ENCODE measurements at places on chromosomes 11 and 22.

DNA sequence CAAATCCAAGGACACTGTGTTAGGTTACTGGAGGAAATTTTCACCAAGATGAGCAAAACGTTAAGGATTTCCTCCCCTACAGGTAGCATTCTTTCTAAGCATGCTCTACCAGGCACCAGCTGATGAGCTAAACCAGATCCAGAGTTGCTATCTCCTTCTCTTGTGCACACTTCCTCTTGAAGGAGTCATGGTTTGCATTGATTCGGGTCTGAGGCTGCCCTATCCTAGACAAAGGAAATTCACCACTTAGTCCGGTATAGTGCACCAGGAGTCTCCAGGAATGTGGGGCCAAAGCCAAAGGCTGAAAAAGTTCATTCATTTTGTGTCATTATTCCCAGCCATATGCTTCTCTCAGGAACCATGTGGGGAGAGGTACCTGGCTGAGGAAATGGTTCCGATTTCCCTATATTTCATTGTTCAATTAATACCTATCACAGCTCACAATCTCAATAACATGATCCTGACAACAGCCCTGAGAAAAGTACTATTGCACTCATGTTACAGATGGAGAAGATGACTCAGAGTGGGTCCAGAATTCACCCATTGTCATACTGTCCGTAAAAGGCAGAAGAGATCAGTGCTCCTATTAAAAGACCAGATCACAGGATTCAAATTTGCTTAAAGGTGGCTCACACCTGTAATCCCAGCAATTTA lies 39.1 kb downstream of the SLC35F2 start:
- DNase-seq = no peak

DNA sequence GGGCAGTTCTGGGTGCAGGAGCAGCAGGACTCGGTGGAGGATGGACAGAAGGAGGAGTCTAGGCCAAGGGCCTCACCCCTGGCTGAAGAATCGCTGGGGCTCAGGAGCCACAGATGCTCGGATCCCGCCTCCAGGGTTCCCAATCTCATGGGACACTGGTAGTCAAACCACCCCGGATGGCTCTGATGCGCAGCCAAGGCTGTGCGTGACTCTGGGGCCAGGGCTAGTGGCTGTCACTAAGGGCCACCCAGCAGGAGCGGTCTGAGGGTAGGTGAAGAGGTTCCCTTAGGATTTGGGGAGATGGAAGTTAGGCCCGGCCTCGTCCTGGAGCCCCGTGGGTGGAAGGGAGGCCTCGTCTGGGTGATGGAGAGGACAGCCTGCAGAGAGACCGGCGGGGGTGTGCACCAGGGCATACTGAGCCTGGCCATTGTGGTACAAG lies 300.6 kb downstream of the TBC1D22A start:
- no peak for DNase-seq

DNA sequence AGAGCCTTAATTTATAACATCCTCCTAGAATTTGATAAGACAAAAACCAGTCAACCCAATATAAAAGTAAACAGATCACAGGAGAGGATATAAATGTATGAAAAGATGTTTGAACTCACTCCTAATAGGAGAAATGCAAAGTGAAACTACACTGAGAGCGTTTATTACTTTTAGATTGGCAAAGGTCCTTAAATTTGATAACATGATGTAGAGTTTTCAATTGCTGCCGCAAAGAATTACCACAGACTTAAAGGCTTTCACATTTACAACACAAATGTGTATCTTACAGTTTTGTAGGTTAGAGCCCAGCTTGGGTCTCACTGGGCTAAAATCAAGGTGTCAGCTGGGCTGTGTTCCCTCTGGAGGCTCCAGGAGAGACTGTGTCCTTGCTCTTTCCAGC lies 9.1 kb upstream of the POU2AF2 start:
- DNase-seq = no peak

GRCh38 chr11:73981051-73981805 lies 1.4 kb downstream of the UCP2 start:
- no peak for DNase-seq

GRCh38 chr22:50270666-50271394 lies 650 bp upstream of the MAPK11 start:
- DNase-seq = peak; percentile 40

DNA sequence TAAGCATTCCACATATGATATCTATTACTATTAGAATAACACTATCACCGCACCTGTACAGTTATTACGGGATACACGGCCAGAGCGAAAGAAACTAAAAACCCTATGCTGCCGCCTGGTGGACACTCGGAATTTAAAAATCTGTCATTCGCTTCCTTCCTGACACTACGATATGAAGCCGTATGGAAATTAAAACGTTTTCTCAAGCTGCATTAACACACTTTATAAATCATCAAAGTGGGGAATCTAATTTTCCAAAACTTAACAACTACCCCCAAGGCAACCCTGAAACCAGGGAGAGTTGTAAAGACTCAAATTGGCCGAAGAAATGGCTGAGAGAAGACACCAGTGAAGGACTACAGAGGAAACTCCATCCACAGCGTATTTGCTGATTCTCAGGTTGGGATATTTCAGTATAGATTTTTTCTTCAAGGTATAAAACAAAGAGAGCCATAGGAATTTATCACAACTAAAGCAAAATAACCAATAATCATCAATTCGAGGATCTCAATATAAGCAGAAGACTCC lies 1.4 kb downstream of the CCDC73 start:
- DNase-seq = peak; percentile 39

DNA sequence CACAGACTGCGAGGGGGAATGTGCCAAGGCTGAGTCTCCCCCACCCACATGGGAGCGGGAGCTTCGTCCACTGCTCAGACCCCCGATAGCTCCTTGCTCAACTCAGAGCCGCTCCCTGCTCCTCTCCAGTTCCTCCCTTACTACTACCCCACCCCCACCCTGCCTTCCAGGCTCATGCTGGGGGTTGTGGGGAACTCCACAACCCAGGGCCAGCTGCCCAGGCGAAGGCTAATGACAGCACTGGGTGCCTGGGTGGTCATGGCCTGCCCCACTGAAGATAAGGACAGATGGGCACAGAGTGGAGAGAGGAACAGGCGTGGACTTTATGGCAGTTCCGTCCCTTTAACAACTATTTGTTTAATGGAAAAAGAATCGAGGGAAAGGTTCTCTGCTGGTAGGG lies 73.7 kb downstream of the PDE2A start:
- no peak for DNase-seq

- DNase-seq = no peak
Observed at GRCh38 chr22:44933666-44934453, 75.9 kb downstream of the PHF21B start.

- no peak for DNase-seq
Observed at GRCh38 chr11:111734954-111735261, 31.3 kb downstream of the PPP2R1B start.

DNA sequence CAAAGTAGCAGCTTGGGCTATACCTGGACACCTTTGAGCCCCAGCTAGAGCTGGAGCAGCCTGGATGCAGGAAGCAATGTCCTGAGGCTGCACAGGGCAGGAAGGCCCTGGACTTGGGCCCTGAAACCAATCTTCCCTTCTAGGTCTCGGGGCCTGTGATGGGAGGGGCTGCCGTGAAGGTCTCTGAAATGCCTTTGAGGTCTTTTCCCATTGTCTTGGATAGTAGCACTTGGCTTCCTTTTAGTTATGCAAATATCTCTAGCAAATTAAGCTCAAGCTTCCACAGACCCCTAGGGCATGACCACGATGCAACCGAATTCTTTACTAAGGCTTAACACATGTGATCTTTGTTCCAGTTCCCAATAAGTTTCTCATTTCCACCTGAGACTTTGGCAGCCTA lies 40.0 kb downstream of the LINC01488 start:
- no peak for DNase-seq

DNA sequence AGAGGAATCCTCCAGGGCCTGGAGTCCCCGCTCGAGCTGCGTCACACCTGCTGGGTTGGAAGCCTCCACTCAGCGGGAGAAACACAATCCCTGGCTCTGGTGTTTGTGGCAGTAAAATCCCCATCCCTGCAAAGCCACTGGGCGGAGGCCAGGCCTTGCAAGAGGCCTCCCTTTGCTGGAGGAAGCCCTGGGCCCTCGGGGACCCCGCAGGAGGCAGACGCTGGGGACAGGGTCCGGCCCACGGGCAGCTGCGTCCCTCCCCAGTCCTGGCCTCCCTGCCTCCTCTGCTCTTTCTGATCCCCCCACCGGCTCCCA lies 194.7 kb downstream of the BRD1 start:
- DNase-seq = no peak

- DNase-seq = no peak
Observed at GRCh38 chr11:88537613-88538012, 200.1 kb upstream of the CTSC start.

GRCh38 chr11:119589001-119589400 lies 140.0 kb downstream of the NECTIN1 start:
- DNase-seq = no peak

GRCh38 chr22:46230262-46230901 lies 19.7 kb downstream of the CDPF1 start:
- no peak for DNase-seq

DNA sequence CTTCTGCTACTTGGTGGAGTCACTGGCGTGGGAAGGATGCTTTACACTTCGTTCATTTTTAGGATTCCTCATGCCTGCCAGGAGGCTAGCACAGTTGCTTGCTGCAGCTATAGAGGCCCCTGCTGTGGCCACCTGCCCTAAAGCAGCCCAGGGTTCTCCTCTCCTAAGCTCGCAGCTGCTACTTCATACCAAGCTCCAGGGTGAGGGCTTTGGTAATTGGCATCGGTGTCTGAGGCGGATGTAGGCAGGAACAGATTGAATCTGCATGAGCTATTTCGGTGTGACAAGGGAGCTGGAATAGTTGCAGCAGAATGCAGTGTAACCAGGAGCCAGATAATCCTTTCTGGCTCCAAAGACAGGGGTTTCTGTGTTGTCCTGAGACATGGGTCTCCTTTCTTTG lies 133.1 kb downstream of the MICAL2 start:
- DNase-seq = no peak

GRCh38 chr11:30585892-30586250 lies 282 bp downstream of the MPPED2 start:
- no peak for DNase-seq

GRCh38 chr11:64229744-64230170 lies 591 bp upstream of the DNAJC4 start:
- no peak for DNase-seq

DNA sequence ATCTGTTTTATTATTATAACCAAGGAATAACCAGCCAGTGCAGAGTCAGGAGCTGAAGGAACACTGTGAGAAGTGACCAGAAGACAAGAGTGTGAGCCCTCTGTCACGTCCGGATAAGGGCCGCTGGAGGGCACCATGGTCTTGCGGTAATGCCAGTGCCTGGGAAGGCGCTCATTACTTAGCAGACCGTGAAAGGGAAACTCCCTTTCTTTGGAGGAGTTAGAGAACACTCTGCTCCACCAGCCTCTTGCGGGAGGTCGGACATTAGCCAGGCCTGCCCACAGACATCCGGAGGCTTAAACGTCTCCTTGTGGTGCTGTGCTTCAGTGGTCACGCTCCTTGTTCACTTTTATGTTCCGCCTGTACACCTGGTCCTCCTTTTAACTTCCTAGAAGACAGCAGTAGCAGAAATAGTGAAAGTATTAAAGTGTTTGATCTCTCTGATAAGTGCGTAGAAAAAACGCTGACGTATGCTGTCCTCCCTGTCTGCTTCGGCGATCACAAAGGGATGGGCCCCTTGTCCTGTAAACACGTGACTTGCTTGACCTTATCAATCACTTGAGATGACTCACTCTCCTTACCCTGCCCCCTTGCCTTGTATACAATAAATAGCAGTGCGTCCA lies 120.6 kb upstream of the LMO1 start:
- no peak for DNase-seq

DNA sequence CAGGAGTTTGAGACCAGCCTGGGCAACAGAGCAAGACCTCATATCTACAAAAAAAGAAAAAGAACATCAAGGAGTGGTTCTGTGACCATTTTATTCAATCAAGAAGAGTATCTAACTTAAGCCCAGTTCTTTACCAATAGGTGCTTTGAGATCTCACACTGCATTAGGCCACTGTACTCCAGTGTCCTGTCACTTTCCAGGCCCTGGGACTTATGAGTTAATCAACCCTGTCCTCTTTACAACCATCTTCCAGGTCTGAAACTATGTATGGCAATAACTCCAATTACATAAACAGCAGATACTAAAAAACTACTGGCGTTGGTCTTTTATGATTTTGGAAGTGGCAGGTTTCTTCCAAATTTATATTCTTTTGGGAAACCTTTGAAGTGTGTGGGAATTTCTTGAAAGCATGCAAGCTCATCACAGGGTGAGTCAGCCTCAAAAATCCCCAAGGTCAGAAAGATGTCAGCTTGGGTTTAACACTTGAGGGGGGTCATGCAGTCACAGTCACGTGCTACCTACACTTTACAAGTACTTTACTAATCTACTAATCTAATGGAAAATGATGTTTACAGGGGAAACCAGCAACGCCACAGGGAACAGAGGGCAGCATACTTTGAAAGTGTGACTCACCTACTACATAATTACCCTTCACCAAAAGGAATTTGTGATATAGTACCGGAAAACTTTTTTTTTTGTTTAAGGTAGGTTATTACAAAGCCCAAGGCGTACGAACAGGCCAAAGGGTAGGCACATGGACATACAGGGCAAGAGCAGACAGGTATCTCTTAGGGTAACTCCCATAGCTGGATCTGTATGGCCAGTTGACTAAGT lies 15.6 kb downstream of the PISD start:
- DNase-seq = no peak

GRCh38 chr11:57309106-57310059 lies 15.4 kb downstream of the TNKS1BP1 start:
- DNase-seq = no peak

DNA sequence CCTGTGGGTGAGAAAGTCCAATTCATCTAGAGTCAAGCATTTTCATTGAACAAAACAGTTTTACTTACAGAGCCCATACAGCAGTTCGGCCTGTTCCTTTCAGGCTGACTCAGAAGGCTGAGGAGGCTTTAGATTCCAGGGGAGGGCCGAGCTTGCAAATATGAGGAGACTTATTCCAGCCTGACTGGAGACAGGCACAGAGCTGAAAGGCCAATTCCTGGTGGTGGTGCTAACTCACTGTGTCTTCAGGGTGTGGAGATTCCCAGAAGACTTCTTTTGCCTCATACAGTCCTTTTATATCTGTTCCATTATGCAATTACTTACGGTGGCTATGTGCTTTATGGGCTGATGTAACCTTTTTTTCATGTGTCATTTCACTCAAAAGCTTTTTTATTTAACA lies at the start of gene OR51E2:
OR51E2 (minus strand) TSS at position 269 of the 400 bp plus-strand sequence. CDS start 15,142 bp downstream, outside the sequence.
- DNase-seq = no peak

DNA sequence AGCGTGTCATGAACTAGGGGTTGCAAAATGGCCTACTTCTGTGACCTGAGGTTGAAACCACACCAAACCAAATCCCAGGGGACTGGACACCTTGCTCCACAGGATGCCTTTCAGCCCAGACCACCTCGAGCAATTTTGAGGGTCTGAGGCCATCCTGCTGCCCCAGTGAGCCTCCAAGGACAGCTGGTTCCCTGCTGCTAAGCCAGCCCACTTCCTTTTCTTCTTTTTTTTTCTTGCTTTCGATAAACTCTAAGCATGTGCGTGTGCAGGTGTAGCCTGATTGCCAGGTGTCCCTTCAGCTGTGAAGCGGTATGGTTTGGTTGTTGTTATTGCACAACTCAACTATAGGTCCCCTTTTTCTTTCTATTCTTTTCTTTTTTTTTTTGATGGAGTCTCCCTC lies 2.7 kb downstream of the CRYBB1 start:
- DNase-seq = no peak

- DNase-seq = no peak
Observed at GRCh38 chr11:76282172-76282571, 75.9 kb upstream of the WNT11 start.

Measured in NCI-H460 (cell line).